MCF 10A (cell line): ENCODE measurements at places on chromosomes 1 and 21.
A peak's percentile ranks its signal among the peaks of the same experiment; 100 is the strongest.

GRCh38 chr1:156639601-156640101 lies 2.3 kb upstream of the BCAN start:
- DNase-seq: peak; percentile 68

DNA sequence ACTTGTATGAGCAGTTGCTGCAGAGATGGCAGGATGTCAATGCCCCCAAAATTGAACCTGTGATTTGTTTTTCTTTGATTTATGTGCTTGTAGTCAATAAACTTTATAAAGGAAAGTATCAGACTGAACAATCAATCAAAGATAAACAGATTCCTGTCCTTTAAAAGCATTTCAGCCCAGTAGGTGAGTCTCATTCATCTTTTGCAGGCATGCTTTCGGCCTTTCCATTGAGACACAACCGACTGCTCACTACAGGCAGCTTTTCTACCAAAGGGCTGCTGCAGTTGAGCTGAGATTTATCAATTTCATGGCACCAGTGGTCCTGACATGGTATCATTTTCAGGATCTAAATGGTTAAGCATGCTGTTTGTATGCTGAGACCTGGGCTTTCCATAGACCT lies 513.6 kb upstream of the PTBP2 start:
- DNase-seq: no peak

GRCh38 chr21:25891596-25891995 lies 156.8 kb downstream of the GABPA start:
- DNase-seq: no peak

DNA sequence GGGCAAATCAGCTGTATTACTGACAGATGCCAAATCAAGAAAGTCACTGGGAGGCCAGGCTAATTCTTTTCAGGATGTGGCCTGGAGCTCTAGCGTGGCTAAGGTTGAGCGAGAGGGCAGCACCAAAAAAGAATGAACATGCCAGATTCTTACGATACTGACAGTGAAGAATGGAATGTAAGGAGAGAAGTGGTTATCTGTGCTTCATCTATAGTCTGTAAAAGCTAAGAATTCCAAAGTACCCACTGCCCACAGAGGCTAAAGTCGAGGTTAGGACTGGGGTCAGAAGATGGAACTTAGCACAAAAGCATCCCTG lies 32.7 kb downstream of the TFAP2E start:
- no peak for DNase-seq

DNA sequence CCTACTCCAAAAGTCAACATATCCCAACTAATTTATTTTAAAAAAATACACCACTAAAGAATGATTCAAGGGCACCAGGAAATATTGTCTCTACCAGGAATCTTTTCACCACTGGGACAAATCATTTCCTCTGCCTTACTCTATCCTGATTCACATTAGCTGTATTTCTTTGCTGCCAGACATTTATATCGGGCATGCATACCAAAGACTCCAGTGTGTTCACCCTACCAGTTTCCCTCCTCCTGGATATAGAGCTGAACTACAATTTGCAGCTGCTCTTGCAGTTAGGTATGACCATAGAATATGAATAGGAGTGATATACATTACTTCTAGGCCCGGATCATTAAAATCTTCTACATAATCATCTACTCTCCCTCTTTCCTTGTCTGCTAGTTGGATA lies 7.6 kb downstream of the KCNJ6 start:
- no peak for DNase-seq

GRCh38 chr1:59455206-59455605 lies 158.3 kb downstream of the FGGY start:
- peak; percentile 20 for DNase-seq

DNA sequence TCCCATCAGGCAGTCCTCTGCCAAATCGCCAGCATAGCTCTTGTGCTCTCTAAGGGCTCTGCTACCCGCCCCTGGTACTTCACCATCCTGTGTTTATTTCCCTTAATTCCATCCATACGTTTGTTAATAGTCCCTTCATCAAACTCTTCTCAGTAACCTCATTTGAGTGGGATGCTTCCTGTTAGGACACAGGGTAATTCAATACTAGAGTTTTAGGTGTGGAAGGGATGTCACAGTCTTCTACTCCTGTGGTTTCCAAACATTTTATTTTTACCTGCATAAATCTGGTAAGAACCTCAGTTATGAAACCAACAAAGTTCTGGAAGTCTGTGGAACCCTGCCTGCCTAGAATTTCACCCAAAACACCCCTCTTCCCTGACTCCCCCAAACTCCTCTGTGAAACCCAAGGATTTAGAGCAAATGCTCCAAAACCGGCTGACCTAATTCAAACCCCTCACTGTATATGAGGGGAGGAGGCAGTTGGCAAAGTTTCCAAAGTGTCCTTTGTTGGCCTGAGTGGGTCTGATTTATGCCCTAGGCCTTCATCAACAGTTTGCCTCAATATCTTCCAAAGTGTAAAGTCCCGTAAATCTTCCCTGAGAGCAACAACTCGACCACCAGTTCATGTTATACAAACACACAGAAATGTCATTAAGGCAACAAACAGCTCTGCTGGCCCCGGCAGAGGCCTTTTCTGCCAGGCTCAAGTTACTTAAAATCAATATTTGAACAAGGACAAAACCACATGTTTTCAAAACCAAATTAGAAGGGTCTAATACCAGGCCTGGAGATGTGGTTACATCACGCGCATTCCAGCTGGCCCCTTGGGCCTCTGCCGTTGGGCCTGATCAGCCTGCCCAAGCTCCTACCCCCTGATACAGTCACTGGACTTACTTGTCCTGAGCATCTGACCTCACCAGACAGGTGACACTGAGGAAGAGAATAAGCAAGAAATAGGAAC lies 82.4 kb upstream of the FGGY start:
- DNase-seq: no peak

DNA sequence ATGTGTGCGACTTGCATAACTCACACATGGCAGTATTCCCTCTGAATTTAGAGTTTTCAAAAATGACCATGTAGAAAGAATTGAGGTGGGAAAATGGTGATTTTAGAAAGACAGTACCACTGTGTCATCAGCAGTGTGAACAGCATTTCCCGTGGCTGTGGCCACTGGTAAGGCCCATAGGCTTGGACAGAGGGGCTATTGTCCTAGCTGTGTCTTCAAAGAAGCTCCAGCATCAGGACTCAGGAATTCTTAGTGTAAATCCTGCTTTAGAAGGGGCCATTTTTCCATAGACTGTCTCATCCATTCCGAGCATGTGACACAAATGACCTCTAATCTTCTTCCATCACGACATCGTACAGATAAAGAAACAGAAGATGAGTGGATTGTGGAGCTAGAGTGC lies 119.3 kb upstream of the BACE2 start:
- DNase-seq: no peak
